ENCODE measurements at places on chromosomes 11 and 22.
A peak's percentile ranks its signal among the peaks of the same experiment; 100 is the strongest.

DNA sequence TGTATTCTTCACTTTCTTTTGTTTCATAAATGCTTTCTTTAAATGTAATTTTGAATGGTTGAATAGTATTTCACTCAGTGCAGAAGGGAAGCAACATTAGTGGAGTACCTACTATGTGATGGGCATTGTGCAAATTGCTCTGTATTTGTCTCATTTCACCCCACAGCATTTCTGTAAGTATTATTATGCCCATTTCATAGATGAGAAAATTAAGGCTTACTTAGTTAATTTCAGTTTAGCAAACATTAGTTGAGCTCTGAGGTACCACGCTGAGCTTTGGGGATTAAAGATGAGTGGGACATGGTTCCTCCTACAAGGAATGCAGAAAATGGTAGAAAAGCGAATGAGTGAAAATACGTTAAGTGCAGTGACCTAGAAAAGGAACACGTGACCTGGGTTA, 58.1 kb downstream of the SWAP70 start:
- DNase-seq: no peak

GRCh38 chr22:27405672-27406388, 395.7 kb downstream of the MN1 start:
- DNase-seq: peak; percentile 2

DNA sequence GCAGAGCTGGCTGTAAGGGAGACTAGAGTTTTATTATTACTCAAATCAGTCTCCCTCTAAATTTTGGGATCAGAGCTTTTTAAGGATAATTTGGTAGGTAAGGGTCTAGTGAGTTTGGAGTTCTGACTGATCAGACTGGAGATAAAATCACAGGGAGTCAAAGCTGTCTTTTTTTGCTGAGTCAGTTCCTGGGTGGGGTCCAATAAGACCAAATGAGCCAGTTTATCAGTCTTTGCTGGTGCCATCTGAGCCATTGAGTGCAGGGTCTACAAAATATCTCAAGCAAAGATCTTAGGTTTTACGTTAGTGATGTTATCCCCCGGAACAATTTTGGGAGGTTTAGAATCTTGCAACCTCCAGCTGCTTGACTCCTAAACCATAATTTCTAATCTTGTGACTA, 935.1 kb upstream of the RAG2 start:
- DNase-seq: no peak

DNA sequence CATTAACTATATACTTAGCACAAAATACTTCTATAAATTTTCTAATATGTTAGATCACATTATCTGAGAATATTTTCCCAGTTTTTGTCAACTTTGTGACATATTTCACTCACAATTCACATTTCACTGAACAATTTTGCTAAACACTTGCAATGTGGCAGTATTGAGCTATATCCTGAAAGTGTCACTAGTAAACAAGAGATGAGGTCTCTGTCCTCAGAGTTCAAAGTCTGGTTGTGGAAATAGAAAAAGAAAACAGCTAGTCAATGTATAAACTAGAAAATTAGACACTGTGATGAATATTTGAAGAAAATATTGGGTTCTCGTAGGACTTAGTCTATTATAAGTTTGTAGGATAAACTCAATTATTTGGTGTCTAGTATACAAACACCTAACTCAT, 87.4 kb upstream of the CHORDC1 start:
- no peak for DNase-seq

DNA sequence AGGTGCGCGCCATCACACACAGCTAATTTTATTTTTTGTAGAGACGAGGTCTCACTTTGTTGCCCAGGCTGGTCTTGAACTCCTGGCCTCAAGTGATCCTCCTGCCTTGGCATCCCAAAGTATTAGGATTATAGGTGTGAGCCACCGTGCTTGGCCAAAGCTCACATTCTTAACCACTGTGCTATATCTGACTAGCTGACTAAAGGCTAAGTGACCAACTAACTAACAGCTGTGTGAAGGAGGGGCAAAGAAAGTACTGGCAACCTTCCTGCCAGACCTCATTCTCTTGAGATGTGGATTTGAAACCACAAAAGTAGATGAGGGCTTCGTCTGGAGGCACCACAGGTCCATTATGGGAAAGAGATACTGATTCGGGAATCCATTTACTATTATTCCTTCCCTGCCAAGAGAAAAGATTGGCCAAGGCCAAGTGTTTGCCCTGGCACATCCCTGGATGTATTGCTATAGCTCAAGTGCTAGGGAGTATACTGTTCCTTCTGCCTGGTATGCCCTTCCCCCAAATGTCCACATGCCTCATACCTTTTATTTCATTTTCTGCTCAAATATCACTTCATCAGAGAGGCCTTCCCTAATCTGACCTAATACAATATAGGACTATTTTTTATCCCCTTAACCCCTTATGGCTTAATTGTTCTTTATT, 52.7 kb upstream of the RRM1 start:
- no peak for DNase-seq
